Activated CD4-positive, alpha-beta T cell treated with anti-CD3 and anti-CD28 coated beads, Interleukin-2, Interleukin-4, amounts not matched to agents 100 ng/mL and 50 ng/mL, durations not matched to agents 16 hours and 8 hours (primary cell): ENCODE measurements at places on chromosomes 2 and 18.
A peak's percentile ranks its signal among the peaks of the same experiment; 100 is the strongest.

GRCh38 chr2:20224164-20224715, 690 bp downstream of the SDC1 start:
- DNase-seq: no peak

DNA sequence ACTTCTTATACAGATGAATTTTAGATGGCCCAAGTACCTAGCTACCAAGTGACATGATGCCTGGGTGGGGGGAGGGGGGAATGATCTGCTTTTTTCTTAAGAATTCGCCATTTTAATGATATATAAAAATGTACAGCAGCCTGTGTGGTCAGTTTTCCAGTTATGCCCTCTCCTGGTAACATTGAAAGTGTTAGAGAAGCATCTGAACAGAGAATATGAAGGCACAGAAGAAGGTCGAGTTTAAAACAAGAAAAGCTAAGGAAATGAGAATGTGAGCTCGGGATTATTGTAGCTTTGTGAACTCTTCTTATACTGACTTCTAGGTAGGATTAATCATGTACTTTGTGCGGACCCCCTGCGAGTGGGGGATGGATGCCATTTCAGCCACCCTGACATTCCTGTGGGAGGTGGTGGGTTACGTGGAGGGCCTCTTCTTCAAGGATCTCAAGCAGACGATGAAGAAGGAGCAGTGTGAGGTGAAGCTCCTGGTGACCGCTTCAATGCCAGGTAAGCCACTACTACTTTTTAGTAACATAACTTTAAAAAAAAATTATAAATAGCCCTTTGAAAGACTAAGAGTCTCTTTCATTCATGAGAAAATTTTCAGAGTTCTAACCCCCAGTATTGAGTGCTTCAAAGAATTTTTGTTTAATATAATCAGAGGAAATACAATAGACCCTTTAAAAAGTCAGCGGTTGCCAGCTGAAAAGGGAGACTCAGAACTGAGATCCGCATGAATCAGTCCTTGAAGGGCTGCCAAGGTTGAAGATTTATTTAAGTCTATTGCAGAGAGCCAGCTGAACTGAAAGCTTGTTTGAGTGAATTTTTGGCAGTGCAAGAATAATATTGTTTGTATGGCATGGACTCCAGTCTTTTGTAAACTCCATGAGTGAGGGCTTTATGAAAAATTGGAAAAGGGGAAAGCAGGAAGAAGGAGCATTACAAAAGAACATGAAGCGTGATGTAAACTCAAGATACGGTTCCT, 68.6 kb upstream of the RPE start:
- no peak for DNase-seq

GRCh38 chr2:73984922-73985307, 205 bp downstream of the TET3 start:
- DNase-seq: peak; percentile 57

GRCh38 chr2:236633775-236634560, 64.3 kb downstream of the ACKR3 start:
- DNase-seq: no peak
